ENCODE measurements at places on chromosomes 12 and 14.
A peak's percentile ranks its signal among the peaks of the same experiment; 100 is the strongest.

- no peak overlapping the region for H3K4me3 ChIP-seq
- DNase-seq, result no peak
- H3K27me3 ChIP-seq, result no peaks in the 10 kb centered on the region
- no peaks in the 10 kb centered on the region for H3K4me1 ChIP-seq
- peaks cover 28% of the 10 kb centered on the region for H3K36me3 ChIP-seq
Observed at GRCh38 chr12:55955800-55956508, 9.9 kb downstream of the PMEL start.

DNA sequence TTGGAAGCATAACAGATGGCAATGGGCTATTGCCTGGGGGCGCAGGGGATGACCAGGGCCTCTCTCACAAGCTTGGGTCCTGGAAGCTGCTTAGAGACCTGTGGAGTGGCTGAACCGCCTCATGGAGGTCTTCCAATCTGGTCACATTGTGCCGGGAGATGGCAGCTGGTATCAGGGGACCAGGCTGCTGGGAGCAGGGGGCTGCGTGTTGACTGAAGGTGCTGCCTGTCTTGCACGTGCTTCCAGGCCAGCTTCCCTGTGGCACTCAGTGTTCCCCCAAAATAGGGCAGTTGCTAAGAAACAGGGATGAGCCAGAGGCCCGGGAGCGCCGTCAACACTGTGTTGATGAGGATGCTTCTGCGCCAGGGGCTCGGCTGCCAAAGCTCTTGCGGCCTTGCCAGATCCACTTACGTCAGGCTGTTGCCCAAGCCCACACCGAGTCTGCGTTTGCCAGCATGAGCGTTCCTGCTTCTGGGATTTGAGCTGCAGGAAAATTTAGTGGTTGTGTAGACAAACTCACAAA, 39.8 kb downstream of the ELK3 start:
- peak overlapping the region; percentile 72 for H3K27ac ChIP-seq
- no peaks in the 10 kb centered on the region for H3K27me3 ChIP-seq
- no peaks in the 10 kb centered on the region for H3K36me3 ChIP-seq
- DNase-seq, result peak; percentile 46
- H3K4me3 ChIP-seq, result no peak overlapping the region

DNA sequence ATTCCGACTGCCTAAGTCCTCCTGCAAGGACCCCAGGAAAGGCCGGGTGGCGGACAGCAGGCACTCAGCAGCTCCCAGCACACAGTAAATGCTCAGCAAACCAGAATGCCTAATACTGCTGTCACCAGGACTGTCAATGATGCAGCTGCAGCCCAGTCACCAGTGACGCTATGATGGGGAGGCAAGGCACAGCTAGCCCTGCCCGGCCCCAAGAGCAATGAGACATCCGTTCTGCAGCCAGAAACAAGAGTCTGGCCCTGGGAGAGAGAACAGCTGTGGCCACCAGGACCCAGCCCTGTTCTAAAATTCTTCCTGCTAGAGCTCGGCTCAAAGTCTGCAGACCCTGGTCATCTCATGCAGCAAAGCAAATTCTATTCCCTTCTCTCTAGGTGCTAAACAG, 69.8 kb downstream of the NCOR2 start:
- H3K27ac ChIP-seq, result peak overlapping the region; percentile 59
- H3K4me1 ChIP-seq, result peaks cover 54% of the 10 kb centered on the region

- H3K4me3 ChIP-seq, result no peak overlapping the region
- no peaks in the 10 kb centered on the region for H3K27me3 ChIP-seq
- DNase-seq, result no peak
- no peak overlapping the region for H3K27ac ChIP-seq
- no peaks in the 10 kb centered on the region for H3K4me1 ChIP-seq
Observed at GRCh38 chr12:65015850-65016249, 105.3 kb downstream of the WIF1 start.

- DNase-seq, result no peak
- no peaks in the 10 kb centered on the region for H3K27me3 ChIP-seq
- no peak overlapping the region for H3K27ac ChIP-seq
- H3K36me3 ChIP-seq, result no peaks in the 10 kb centered on the region
- H3K4me3 ChIP-seq, result no peak overlapping the region
- H3K4me1 ChIP-seq, result no peaks in the 10 kb centered on the region
Observed at GRCh38 chr12:93536111-93536765, 36.2 kb upstream of the SOCS2 start.

GRCh38 chr12:64125913-64126312, 96.2 kb downstream of the KICS2 start:
- H3K4me3 ChIP-seq, result no peak overlapping the region
- H3K36me3 ChIP-seq, result peaks cover 4% of the 10 kb centered on the region
- H3K27ac ChIP-seq, result no peak overlapping the region
- no peak for DNase-seq
- H3K4me1 ChIP-seq, result no peaks in the 10 kb centered on the region

Measured in upper lobe of left lung (tissue), 6 donors.